ENCODE measurements at places on chromosomes 5 and 9.

GRCh38 chr9:269081-269711 lies 54.5 kb downstream of the DOCK8 start:
- DNase-seq, result no peak

DNA sequence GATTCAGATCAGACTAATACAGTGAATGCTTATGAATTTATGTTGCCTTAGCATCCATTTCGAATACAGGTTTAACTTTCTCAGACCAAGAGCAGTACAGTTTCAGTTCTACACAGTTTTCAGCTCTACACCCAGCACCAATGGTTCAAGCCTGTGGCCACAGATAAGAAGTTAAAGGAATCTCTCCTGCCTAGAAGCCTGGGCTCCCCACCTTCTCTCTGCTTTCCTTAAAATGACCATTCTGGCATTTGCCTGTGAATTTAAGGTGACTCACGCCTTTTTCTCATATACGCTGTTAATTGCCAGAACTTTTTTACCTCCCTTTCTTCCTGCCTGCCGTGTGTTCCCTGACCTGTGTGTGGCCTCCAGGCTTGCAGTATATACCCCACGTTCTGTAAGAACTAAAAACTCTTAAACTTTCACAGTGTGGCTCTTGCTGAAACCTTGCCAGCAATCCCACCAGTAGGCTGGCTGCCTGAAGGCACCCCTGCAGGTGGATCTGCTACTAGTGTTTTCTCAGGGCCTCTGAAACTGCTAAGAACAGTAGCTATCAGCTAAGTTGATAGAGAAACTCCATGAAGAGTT lies 692.8 kb upstream of the CDH18 start:
- DNase-seq, result no peak

GRCh38 chr5:67432606-67433005 lies 236.0 kb upstream of the CD180 start:
- DNase-seq, result no peak

DNA sequence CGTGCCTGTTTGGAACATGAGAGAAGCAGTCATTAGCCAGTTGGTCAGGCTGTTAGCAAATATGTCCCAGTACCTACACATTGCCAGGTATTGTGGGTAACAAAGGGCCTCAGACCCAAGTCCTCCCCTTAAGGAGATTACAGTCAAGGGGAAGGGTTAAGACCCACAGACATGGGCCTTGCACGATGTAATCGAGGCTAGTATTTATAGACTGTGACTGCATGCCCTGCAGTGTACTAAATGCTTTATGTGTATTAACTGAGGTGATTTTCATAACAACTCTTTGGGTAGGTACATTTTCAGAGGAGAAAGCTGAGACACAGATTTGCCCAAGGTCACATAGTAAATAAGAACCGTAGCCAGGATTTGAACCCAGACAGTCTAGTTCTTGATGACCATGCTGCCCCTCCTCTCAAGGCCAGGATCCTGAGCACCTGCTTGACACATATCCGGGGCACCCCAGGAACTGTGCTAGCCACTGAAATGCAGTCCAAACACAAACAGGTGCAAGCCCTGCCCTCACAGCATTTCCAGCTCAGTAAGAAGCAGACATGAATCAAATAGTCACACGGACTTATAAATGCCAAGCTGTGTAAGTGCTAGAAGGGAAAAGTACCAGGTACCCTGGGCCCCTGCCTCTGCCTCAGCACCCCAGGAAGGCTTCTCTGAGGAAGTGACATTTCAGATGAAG lies 32.0 kb upstream of the GRPEL2 start:
- DNase-seq, result no peak

DNA sequence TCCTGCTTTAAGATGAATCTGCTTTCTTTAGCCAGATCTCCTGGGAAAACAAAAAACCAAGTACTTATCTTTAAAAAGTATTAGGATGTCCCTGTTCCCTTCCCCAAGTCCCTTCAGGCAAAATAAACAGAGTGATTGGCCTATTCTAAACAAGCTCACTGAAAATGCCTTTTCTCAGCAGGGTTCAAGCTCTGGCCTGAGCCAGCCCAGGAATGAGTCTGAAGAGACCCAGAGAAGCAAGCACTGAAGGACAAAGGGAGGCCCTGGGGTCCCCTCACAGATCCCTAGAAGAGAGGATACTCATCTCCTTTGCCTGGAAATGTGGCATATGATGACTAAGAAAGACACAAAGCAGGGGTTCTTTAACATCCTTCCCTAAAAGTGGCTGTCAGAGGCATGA lies 66.8 kb upstream of the MAP1B start:
- DNase-seq, result no peak

- no peak for DNase-seq
These were observed 65.5 kb downstream of the INSYN2B start for GRCh38 chr5:169914766-169915165.

Data from T follicular helper cell (primary cell).